GM20000 (cell line): ENCODE measurements at places on chromosomes 6 and 20.

DNA sequence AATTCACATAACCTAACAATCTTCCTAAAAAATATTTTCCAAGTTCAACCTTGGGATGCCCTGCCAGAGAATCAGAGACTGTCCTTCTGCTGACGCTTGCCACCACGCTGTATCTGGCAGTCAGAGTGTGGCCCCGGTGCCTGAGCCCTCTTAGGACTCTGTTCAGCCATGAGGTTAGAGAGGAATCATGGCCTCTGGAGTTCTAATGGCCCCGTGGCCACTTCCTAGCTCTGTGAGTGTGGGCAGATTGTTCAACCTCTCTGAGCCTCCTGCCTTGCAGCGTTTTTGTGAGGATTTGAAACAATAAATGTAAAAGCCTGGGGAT, 2.2 kb downstream of the BPHL start:
- DNase-seq = no peak

DNA sequence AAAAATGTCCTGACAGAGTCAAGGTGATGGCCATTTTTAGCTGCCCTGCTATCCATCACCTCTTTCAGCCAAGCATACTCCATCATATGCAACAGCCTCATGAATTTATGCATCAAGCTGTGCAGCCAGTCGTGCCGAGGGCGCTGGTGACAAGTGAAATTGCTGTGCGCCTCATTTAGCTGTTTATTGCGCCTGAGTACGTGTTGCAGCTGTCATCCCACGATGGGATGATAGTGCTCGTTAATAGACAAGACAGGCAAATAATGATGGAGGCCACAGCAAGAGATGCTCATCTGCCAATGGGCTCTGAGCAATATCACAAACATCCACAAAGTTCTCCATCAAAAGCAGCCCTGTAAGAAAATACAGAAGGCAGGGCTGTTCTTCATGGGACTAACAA, 562.3 kb upstream of the POU3F2 start:
- no peak for DNase-seq

- no peak for DNase-seq
These were observed 1287.2 kb upstream of the CITED2 start for GRCh38 chr6:140661691-140662090.

- DNase-seq = peak; percentile 30
These were observed 78.8 kb downstream of the FOXF2 start for GRCh38 chr6:1468126-1468525.

- no peak for DNase-seq
These were observed 52.8 kb downstream of the TOMM6 start for GRCh38 chr6:41840326-41840725.

DNA sequence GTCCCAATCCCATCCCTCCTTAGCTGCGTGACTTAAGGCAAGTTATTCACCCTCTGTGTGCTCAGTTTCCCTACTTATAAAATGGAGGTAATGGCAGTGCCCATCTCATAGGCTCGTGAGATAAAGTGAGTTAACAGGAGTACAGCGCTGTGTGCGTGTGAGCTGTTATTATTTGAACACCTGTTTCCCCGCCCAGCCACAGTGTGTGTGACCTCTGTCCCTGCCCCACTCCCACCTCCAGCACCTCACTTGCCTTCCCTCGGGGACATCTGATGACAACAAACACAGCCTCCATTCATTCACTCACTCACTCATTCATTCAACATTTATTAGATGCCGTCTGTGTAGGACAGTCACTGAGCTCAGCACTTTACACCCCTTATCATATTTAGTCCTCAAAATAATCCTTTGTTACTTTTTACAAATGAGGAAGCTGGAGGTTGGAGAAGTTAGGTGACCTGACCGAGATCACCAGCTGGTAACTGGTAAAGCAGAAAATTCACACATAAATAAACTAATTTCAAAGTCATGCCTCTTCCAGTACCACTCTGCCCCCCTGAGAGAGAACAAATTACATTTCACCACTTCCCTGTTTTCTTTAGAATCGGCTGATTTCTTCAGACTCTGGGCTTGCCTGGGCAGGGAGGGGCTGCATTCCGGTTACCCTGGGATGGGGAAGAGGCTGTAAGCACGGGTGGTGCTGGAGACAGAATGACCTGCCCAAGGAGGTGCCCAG, 58.6 kb downstream of the CPNE5 start:
- no peak for DNase-seq

- no peak for DNase-seq
These were observed 9.4 kb downstream of the HM13 start for GRCh38 chr20:31523361-31524283.

GRCh38 chr20:50824137-50824536, 29.3 kb downstream of the BCAS4 start:
- no peak for DNase-seq

GRCh38 chr20:50580016-50580747, 70.0 kb downstream of the PTPN1 start:
- peak; percentile 75 for DNase-seq

GRCh38 chr6:47165918-47166317, 123.8 kb upstream of the ADGRF1 start:
- no peak for DNase-seq

DNA sequence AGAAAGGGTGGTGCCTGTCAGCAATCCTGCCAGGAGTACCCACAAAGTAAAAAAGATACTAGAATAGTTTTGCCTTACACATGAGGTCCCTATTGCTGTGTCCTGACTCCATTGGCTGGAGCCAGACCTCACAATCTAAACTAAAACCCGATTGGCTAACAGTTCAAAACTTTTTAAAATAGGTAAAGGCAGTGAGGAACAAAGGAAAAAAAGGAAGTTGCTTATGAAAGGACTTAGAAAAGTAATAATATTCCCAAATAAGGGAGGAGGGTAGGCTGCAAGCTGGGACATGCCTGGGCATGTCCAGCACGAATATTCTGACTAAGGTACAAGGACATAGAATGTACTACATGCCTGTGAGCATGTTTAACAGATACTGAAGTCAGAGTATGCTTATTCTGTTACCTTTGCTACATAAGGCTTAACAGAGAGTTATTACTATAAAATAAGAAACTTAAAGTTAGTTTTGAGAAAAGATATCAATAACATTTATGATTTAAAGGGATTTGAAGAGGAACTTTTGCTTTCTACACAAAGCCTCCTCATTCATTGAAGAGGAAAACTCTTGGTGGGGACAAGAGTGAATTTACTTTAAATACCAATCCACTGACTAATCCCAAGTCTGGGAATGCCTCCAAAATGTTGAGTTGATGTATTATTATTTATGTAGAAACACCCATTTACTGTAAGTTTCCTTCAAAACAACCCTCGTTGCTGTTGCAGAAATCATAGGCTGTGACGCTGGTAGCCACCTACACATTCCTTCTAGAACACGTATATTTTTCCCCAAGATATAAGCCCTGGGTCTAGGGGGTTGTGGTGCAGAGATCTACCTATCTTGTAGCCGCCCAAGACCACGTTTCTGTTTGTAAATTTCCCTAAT, 8.2 kb upstream of the MTHFD1L start:
- no peak for DNase-seq

- DNase-seq = peak; percentile 17
These were observed 90.9 kb upstream of the HDDC2 start for GRCh38 chr6:125392682-125393081.

DNA sequence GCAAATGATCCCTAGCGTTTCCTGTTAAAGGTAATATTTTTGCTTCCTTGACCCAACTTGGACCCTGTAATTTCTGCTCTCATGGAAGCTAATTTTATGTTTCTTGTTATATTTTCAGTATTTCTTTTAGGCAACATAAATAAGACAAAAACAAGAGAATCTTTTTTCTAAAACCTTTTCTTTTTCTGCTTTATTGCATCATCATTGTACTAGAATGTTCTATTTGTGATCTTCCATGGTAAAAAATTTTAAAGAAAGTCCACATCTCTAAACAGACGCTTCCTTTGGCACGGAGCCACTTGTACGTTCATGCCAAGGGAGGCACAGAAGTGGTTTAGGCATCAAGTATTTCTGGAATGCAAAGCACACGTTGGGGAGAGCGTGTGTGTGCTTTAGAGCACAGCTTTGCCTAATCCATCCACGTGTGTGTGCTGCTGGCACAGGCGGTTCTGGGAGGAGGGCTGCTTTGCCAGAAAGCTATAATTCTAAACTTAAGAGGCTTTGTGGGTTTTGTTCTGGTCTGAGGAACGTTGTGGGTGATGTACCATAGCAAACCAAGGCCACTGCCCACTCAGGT, 98.3 kb downstream of the SASH1 start:
- DNase-seq = no peak

GRCh38 chr6:168216117-168216516, 103.5 kb downstream of the DACT2 start:
- no peak for DNase-seq

GRCh38 chr20:48492015-48492714, 335.6 kb downstream of the PREX1 start:
- DNase-seq = no peak

DNA sequence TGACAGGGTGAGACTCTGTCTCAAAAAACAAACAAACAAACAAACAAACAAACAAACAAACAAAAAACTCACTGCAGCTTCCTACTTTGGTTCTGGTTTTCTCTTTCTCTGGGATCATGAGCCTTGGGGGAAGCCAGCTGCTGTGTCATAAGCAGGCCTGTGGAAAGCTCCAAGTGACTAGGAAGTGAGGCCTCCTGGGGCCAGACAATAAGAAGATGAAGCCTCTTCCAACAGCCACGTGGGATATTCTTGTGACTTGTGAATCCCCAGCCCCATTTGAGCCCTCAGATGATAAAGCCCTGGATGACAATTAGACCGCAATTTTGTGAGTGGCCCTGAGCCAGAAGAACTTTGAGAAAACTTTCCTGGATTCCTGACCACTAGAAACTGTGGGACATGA, 11.4 kb downstream of the HLA-A start:
- DNase-seq = no peak

GRCh38 chr20:10559266-10559665, 114.5 kb downstream of the JAG1 start:
- DNase-seq = no peak

DNA sequence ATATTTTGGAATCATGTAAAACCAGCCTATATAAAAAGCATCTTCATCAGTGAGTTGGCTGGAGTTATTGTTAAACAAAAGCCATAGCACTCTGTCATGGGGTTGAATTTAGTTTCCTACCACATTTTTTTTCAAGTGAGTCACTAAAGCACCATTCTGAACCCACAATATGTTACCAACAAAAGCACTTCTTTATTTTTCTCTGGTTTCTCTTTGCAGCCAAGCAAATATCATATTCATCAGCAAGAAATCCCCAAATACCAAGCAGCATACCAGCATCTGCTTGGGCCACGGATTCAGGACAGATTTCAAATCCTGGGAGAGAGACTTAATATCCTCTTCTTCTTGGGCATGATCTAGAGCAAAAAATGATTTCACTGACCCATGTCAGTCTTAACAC, 441.4 kb downstream of the BCKDHB start:
- no peak for DNase-seq

GRCh38 chr6:91142154-91142553, 555.3 kb upstream of the MAP3K7 start:
- no peak for DNase-seq

DNA sequence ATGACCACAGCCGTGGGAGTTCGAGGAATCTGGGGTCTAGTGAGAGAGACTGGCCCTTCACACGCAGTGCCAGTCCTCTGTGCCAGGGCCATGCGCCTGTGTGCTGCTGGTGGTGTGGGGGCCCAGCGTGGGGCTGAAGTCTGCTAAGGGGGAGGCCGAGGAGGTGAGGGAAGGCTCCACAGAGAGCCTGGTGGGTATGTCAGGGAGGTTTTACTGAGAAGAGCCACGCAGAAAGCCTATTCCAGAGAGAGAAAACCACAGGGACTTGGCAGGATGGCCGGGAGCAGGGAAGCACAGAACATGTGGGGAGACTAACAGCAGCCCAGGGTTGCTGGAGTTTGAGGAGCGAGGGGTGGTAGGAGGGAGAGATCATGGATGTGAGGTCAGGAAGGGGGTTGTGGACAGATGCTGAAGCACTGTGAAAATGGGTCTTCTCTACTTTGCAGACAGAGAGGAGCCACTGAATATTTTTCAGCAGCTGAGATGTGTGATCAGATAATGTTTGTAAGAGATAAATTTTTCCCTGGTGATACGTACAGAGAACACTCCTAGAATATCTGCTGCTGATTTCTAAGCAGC, 35.3 kb downstream of the DUSP22 start:
- DNase-seq = no peak

GRCh38 chr6:51025082-51025777, 206.6 kb downstream of the TFAP2B start:
- DNase-seq = no peak
